RPMI7951 (cell line): ENCODE measurements at places on chromosomes 13 and 19.
A peak's percentile ranks its signal among the peaks of the same experiment; 100 is the strongest.

GRCh38 chr13:43473437-43473836 lies 313.3 kb downstream of the ENOX1 start:
- peak; percentile 11 for DNase-seq

- no peak for DNase-seq
Observed at GRCh38 chr13:73216381-73216831, 157.6 kb downstream of the KLF5 start.

DNA sequence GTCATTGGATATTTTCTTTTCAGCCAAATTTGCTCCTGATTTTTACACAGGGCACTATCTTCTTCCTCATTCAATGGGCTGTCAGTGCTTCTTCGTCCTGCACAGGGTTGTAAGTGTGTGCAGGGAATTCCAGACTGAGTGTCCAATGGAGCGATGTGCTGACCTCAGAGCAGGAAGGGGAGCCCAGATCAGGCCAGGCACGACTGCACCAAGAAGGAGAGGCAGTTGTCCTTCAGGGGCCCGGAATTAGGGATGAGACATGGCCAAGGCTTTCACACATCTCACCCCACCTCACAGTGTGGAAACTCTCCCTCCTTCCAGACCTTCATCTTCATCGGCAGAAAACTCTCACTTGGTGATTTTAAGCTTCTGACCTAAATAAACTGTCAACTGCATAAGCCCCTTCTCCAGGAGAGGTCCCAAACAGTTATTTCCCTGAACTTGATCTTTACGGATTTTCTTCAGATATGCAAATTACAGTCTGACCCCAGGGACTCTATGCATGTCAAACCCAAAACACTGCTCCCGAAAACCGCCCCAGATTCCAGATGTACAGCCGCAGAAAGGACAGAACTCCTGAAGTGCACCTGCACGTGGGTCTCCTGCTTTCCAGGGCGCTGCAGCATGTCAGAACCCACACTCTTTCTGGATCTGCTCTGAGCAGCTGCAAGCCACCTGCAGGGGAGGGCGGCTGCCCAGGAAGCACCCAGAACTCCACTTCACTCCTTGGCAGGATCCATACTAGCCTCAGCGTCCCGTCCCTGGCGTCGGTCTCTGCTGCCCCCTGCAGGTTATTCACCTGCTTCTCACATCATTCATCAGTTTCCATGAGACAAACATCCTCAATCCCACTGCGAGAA lies 625 bp upstream of the ZNF20 start:
- DNase-seq, result peak; percentile 83

DNA sequence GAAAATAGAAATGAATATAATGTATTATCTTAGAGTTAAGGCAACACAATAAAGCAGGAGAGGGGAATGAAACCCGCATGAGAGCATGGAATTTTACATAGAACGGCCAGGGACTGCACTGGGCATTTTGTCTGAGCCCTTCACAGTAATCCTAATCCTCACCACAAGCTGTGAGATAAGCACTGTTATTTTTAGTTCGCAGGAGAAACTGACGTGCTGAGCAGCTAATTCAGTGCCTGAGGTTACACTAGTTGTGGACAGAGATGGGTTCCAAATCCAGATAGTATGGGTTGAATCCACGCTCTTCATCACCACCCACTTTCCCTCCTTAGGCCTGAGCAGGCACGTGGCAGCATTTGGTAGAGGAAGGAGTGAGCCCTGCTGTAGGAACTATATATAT lies 24.8 kb upstream of the ZNF527 start:
- no peak for DNase-seq

DNA sequence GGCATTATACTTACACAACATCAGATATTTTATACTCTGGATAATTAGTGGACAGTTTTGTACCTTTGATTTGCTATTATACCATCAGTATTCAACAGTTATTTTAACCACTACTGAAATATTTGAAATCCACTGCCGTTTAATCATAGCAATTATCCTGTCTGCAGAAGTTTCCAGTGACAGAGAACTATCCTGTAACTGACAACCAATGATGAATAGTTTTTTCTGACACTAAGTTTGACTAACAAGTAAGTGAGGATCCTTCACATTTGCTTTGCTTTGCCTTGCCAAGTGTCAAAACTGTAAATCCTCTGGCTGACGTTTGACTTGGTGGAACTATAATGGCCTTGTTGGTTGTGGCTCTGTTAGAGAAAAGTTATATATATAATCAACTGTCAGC lies 410.7 kb downstream of the GPC5 start:
- DNase-seq, result no peak

- no peak for DNase-seq
Observed at GRCh38 chr13:50539791-50540530, 303.5 kb downstream of the DLEU7 start.

DNA sequence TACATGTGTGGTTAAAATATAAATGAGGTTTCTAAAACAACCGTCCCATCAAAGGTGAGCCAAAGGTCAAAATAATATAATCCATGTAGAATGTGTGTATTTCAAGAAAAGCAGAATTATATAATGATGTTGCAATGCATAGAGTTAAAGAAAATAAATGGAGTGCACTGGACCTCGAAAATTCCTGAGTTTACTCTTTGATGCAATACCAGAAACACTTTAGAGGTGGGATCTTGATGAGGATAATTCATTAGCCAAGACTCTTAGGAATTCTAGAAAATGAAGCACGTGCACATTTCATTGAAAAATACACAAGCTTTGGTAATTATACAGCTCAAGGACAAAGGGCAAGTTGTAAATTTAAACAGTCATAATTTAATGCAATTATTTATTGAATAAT lies 508.9 kb upstream of the ARGLU1 start:
- DNase-seq, result no peak

- no peak for DNase-seq
Observed at GRCh38 chr13:101695870-101696516, 243.5 kb downstream of the ITGBL1 start.

- no peak for DNase-seq
Observed at GRCh38 chr19:35247526-35248309, 1.1 kb upstream of the LSR start.

GRCh38 chr13:50779443-50780200 lies 63.9 kb downstream of the DLEU7 start:
- DNase-seq, result no peak

GRCh38 chr19:5134691-5135090 lies 165.8 kb downstream of the KDM4B start:
- no peak for DNase-seq

- DNase-seq, result no peak
Observed at GRCh38 chr13:111202156-111202621, 87.1 kb downstream of the ARHGEF7 start.
